Subcutaneous preadipocyte (primary cell): ENCODE measurements at places on chromosomes 13 and 19. TPM values are rescaled to one million over a fixed set of nuclear protein-coding genes. Genes with fewer than 3 reads are reported as not detected.

Gene NKG7
- not detected in 2 replicates for total RNA-seq

Gene ZNF554
- total RNA-seq, result 1.6 and 2.9 TPM in 2 replicates

Gene PLA2G4C
- 1.8 and 2.2 TPM in 2 replicates for total RNA-seq

Gene KLHL1
- total RNA-seq, result not detected in 2 replicates

Gene RNF113B
- total RNA-seq, result not detected in 2 replicates

Gene ANGPTL8
- not detected in 2 replicates for total RNA-seq

Gene ISOC2
- total RNA-seq, result 83.0 and 83.9 TPM in 2 replicates

Gene IL27RA
- 0.73 and 1.6 TPM in 2 replicates for total RNA-seq

Gene LENG9
- 4.9 and 7.3 TPM in 2 replicates for total RNA-seq
